ENCODE measurements at places on chromosomes 7 and 10.

GRCh38 chr10:13079776-13080050 is 20.2 kb upstream of the OPTN start:
- DNase-seq = no peak

- no peak for DNase-seq
Observed at GRCh38 chr7:68087401-68087800, 1090.8 kb downstream of the TYW1 start.

- DNase-seq = no peak
Observed at GRCh38 chr10:11170574-11170973, 152.9 kb downstream of the CELF2 start.

DNA sequence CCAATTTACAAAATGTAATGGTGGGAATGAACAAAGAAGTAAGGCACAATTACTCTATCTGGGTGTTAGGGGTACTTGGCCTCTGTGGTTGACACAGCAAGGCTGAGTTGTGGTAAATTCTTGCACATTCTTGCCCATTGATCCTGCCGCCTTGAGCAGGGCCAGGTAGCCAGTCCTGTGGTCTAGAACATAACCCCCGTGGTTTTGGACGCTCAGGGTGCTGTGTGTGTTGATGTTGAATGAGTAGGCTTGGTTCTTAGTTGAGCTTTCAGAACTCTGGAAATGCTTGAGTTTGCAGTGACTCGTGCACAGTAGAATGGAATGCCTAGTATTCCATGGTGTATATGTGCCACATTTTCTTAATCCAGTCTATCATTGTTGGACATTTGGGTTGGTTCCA is 42.3 kb upstream of the CDHR3 start:
- no peak for DNase-seq

DNA sequence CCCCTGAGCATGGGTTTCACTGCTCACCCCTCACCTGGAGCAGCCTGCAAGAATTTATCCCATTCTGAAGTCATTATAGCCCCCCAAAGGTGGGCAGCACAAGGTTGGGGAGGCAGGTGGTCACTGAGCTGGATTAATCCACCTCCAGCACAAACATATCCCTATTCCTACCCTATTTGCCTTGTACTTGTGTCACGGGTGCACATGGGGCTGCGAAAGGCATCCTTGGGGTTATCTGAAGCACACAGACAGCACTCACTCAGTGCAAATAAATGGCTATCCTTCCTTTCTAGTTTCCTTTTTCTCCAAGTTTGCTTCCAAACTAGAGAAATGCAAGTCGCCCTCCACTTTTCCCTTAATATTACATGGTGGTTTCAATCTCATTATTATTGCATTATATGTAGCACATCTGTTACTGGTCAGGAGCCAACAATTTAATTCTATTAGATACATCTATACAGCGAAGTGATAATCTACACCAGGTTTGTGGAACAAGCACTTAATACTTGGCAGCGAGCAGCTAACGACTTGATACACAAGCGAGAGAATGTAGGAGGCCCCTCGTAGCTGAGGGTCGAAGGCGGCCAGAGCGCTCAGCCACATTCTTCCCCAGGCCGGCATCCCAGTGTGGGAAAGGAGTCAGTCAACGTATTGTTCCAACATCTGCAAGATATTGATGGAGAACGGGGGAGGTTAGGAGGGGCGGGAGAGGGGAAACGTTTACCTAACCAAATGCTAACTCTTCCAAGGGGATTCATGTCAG is 121.3 kb upstream of the HABP2 start:
- no peak for DNase-seq

- DNase-seq = no peak
Observed at GRCh38 chr10:4051641-4052151, 266.7 kb upstream of the KLF6 start.

DNA sequence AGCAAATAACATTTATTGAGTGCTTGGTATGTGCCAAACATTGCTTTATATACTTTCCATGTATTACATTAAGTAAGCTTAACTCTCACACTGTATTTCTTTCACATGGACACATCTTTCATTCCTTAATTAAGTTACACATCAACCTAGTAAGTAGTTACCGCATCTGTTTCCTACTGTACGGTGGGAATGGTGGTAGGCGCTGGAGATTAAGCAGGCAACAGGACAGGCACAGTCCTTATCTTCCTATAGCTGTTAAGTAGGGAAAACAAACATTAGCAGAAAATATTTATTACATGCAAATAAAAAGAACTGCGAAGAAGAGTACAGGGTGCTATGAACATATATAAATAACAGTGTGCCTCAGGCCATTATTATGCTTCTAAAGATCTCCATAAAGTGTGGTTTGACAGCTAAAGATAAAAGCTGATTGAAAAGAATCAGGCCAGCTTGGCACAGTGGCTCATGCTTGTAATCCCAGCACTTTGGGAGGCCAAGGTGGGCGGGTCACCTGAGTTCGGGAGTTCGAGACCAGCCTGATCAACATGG is 105.0 kb downstream of the SUGCT start:
- no peak for DNase-seq
